ENCODE measurements at places on chromosomes 6 and 20.

DNA sequence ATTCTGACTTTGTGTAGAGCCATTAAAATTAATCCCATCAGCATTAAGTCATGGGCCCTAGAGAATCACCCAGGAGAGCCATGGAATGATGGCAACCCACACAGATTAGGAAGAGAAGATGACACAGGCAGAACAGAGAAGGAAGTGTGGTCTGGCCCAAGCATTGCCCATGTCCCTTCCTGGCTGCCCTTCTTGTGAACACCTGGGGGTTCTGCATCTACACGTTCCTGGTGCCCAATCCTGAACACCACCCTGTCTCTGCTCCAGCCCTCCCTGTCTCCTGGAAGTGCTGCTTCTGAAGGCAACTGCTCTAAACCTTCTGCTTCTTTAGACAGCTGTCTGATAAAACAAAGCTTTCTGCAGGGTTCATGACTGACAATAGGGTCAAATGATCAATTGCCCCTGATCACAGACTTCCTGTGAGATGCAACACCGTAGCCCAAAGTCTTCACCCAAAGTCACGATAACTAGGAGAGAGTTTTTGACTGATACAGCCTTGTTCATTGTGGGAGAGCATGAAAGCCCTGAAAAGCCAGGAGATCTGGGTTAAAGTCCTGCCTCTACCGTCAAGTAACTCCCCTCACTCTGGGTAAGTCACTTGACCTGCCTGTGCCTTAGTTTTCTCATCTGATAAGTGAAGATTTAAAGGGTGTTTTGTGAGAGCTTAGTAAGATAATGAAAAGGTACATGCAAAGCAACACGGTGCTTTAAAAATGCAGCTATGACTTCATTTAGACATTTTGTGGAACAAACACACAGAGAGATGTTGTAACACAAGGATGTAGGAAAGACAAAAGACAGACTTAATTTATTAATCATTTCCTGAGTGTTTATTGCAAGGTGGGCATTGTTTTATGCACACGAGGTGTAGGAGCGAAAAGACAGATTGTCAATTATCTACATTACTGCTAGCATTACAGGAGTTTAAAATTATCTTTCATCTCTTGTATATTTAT, 291.2 kb upstream of the STXBP5 start:
- no peak for DNase-seq

GRCh38 chr20:10876558-10876957, 202.8 kb upstream of the JAG1 start:
- no peak for DNase-seq

GRCh38 chr6:157233156-157233555, 90.2 kb downstream of the TMEM242 start:
- DNase-seq, result no peak

DNA sequence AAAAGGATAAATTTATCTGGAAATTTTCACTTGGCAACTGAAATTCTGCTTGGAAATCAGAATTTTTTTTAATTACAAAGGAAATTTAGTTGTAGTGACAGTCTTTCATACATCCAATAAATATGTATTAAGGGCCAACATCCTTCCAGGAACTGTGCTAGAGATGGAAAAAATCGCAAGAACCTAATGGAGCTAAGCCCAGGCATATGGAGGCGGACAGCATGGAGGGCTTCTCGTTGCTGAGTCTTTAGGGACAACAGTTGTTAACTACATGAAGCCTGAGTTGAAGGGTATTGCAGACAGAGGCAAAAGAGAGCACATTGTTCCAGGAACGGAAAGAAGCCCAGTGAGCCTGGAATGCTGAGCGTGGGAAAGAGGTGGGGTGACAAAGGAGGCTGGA, 208.9 kb downstream of the IBTK start:
- DNase-seq, result no peak

GRCh38 chr20:51337126-51337805, 205.3 kb downstream of the NFATC2 start:
- DNase-seq, result no peak

DNA sequence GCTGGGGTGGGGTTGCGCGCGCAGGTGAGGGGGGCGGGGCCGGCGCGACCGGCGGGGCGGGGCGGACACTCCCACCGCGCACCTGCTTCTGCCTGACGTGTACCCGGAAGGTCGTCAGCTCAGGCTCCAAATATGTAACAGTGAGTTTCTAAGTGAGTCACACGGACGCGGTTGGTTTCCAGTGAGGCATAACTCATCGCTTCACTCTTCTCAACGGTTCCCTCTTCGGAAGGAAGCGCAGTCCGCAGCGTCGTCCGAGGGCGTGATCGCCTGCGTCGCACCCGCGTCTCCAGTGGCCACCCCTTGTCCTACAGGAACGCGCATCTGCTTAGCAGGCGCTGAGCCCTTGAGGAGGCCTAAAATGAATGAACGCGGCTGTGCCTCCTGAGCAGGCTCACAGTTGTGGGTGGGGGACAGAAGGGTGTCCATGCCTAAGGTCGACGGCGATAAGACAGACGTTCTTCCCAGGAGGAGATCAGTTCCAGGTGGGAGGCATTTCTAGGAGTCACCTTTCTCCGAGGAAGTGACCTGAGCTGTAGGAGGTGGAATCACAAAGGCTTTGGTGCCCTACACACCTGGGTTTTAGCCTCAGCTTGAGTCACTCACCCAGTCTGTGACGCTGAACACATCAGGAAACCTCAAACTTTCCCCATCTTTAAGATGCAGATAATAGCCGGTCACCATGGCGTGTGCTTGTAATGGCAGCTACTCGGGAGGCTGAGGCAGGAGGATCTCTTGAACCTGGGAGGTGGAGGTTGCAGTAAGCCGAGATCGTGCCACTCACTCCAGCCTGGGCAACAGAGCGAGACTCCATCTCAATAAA, 50.9 kb upstream of the EZR start:
- peak; percentile 96 for DNase-seq

DNA sequence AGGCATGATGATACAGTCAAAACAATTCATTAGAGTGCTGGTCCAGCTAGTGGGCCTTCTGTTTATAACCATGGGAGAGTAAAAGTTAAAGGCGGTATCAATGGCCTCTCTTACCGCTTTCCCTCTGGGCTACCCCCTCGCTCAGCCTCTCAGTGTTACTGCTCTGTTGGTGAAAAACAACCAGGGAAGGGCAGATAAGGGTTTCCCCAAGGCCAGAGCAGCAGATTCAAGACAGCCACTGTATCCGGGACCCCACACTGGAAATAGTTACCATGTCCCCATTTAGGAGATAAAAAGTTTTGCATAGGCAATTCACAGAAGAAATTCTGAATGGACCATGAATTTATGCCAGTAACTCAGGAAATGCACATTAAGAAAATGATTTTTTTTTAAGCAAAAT, 13.4 kb downstream of the SCGN start:
- no peak for DNase-seq

DNA sequence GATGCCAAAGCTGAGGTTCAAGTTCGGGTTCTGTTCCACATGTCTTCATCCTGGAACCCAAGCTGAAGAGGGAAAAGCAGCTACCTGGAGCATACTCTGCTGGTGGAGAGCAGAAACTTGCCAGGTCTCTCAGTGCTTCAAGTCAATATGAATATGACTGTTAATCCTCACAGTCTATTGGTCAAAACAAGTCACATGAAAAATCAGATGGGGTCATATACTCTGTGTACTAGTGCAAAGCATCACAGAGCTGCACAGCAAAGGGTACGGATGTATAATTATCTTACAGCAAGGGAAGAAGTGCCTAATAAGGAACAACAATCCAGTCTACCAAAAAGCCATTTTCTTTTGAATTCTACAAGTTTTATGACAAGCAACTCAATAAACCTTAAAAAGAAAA, 11.6 kb downstream of the NCOA7 start:
- no peak for DNase-seq

GRCh38 chr6:156778454-156779205, 1.5 kb downstream of the ARID1B start:
- peak; percentile 52 for DNase-seq

GRCh38 chr6:63275953-63276352, 43.8 kb downstream of the LGSN start:
- no peak for DNase-seq

GRCh38 chr6:126657561-126658175, 317.8 kb downstream of the CENPW start:
- DNase-seq, result peak; percentile 11

DNA sequence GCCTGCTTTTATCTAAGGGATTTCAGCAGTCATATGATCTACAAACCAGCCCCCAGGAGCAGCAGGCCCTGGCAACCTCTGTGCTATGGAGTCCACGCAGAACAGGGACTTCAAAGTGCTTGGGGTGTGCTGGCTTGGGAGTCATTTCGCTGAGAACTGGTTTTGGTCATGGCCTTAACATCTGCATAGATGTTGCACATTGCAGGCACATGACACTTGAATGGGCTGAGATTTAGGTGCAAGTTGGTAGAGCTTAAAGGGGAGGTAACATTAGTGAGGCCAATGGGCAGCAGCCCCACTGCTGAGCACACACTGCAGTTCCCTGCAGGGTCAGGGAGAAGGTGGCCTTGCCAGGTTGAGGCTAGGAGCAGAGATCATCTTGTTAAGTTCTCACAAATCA, 43.6 kb downstream of the RREB1 start:
- no peak for DNase-seq

DNA sequence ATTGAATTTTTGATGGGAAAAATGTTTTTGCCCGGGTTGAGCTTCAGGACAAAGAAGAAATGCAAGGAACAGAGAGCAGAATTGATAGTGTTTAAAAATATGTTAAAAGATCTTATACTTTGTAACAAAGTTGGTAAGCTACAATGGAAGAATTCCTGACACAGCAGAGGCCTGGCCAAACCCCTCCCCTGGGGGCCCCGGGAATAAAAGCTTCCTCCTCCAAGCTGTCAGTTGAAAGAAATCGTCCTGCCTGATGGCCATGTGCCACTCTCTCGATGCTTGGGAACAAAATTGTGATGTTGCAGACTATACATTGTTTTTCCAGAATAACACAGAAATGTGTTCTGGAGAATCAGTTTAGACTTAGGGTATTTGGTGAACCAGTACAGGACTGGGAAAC, 14.2 kb upstream of the TOX2 start:
- DNase-seq, result no peak

DNA sequence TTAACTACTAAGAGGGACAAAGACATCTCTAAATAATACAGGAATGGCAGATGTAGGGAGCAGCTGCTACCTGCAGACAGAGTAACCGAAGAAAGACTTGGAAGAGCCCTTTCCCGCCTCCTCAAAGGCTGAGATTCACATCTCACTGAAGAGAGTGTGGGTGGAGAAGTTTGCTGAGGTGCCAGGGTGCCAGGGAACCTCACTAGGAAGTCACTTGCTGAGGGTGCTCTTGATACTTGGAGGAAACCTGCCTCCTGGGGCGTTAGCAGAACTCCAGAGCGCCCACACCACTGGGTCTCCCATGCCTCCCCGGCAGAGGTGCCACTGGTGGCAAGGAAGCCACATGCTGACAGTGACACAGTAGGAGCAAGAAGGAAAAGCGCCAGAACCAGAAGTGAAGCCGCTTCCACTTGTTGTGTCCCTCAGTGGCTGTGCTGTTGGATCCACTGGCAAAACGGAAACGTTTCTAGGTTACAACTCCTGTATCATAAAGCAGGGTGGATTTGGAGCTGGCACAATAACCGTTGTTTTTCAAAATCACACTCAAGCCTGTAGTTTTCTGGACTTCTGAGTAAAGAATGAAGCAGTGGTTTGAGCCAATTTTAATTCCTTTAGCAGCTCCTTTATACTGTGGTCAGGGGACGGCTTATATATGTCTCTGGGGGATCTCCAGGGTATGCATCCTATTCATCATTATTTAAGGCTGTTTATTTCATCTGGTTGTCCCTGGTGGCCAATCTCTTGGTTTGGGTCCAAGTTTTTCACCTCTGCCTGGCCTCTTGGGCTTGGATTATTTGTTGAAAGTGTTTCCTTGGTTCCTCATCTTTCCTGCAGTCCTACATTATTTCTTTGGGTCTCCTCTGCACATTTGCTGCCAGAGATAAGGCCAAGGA, 64.5 kb downstream of the CDC5L start:
- DNase-seq, result no peak

- no peak for DNase-seq
Observed at GRCh38 chr6:44156494-44157151, 2.0 kb upstream of the CAPN11 start.

GRCh38 chr6:3468585-3468984, 11.7 kb upstream of the SLC22A23 start:
- no peak for DNase-seq

GRCh38 chr6:115613488-115613887, 447.2 kb downstream of the FRK start:
- DNase-seq, result no peak

- DNase-seq, result no peak
Observed at GRCh38 chr6:12148317-12148801, 136.2 kb downstream of the HIVEP1 start.

- DNase-seq, result no peak
Observed at GRCh38 chr20:48826883-48827771, 672 bp downstream of the PREX1 start.

DNA sequence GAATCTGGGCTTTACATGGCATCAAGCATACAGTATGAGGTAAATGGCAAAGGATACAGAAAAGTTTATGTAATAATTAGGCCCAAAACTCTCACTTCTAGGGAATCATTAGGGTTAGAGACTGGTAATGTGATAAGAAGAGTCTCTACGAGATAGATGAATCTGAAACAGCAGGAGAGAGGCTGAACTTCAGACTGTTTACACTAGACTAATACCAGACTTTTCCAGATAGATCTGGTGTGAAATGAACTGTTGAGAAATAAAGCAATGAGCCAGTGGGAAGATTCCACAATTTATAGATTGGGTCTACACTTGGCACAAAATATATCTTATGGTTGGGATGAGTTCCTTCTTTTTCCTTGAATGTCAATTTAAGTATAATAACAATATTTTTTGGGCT, 134.3 kb downstream of the MAN1A1 start:
- no peak for DNase-seq

GRCh38 chr6:48087448-48087847, 23.5 kb downstream of the PTCHD4 start:
- DNase-seq, result no peak

GRCh38 chr6:1306133-1306532, 5.8 kb upstream of the FOXQ1 start:
- no peak for DNase-seq

- DNase-seq, result no peak
Observed at GRCh38 chr6:10384610-10385523, 30.0 kb downstream of the TFAP2A start.

- DNase-seq, result no peak
Observed at GRCh38 chr6:168072261-168072660, 6.8 kb downstream of the FRMD1 start.

- no peak for DNase-seq
Observed at GRCh38 chr6:170129691-170130171, 161.1 kb downstream of the DLL1 start.

- DNase-seq, result peak; percentile 71
Observed at GRCh38 chr6:144066741-144067484, 28.5 kb downstream of the SF3B5 start.

GRCh38 chr20:18288749-18289267, 481 bp downstream of the ZNF133 start:
- DNase-seq, result peak; percentile 8

GRCh38 chr6:89355511-89356194, 3.1 kb upstream of the UBE2J1 start:
- DNase-seq, result no peak

Data from activated naive CD4-positive, alpha-beta T cell treated with anti-CD3 and anti-CD28 coated beads for 36 hours (primary cell).